Activated naive CD8-positive, alpha-beta T cell treated with anti-CD3 and anti-CD28 coated beads for 36 hours (primary cell): ENCODE measurements at places on chromosomes 2 and 18. TPM values are rescaled to one million over a fixed set of nuclear protein-coding genes. Genes with fewer than 3 reads are reported as not detected.

FKBP7 gene
- 3.8 TPM for total RNA-seq

ASNSD1 gene
- total RNA-seq, result 57.0 TPM

OR6B2 gene
- not detected for total RNA-seq

TRABD2A gene
- total RNA-seq, result 59.2 TPM

VAPA gene
- 172 TPM for total RNA-seq

LAMA3 gene
- total RNA-seq, result 0.42 TPM

CPLX4 gene
- not detected for total RNA-seq

NGEF gene
- total RNA-seq, result not detected

REG1B gene
- not detected for total RNA-seq

SNED1 gene
- total RNA-seq, result 1.0 TPM

BOK gene
- total RNA-seq, result 0.08 TPM

KLHL41 gene
- total RNA-seq, result 0.14 TPM

UGT1A1 gene
- not detected for total RNA-seq

FRZB gene
- not detected for total RNA-seq

TEKT4 gene
- not detected for total RNA-seq

TUBB8B gene
- total RNA-seq, result not detected

RUFY4 gene
- 2.0 TPM for total RNA-seq

RABL2A gene
- 10.2 TPM for total RNA-seq

SLC9A4 gene
- total RNA-seq, result not detected

COL4A4 gene
- not detected for total RNA-seq
